AG20443 (cell line): ENCODE measurements at places on chromosomes 1 and 21.

- DNase-seq = no peak
These were observed 144.2 kb downstream of the SYT2 start for GRCh38 chr1:202565890-202566602.

DNA sequence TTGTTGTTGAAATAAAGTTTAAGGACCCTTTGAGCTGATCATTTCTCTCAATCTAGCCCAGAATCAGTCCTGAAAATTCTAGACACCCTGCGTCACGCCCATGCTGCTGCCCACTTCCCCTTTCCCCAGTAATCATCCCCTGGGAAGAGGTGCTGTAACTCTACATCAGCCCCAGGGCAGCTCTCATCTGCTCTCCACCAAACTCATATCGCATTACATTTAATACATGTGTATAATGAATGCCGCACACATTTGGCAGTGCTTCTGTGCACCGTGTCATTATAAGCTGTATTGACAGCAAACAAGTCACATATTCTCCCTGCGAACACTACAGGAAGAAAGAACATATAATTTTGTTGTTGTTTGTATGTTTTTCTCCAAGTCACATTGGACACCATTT is 539.7 kb upstream of the DAB1 start:
- DNase-seq = no peak

GRCh38 chr1:11498956-11499594 is 20.1 kb downstream of the DISP3 start:
- no peak for DNase-seq

- no peak for DNase-seq
These were observed 143.6 kb upstream of the CD34 start for GRCh38 chr1:208054485-208054884.

DNA sequence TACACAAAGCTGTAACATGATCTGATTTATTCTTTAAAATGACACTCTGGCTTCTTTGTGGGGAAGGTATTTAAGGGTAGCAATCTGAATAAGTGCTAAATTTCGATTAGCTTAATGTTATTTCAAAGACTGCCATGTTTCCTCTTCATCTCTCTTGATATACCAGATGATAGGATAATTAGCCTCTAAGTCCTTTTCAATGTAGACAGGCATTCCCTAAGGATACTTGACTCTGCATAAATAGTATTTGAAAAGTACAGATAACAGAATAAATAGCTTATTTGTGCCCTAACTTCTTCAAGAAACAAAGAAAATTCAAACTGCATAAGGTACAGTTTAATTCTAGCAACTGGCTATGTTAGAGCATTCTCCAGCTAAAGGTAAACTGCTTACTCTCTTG is 46.2 kb downstream of the ARHGAP29 start:
- no peak for DNase-seq

- no peak for DNase-seq
These were observed 3.7 kb downstream of the CYB561D1 start for GRCh38 chr1:109497449-109498160.

- no peak for DNase-seq
These were observed 210.4 kb upstream of the CSF3R start for GRCh38 chr1:36693161-36693525.

GRCh38 chr1:29488794-29489311 is 252.5 kb downstream of the PTPRU start:
- no peak for DNase-seq

DNA sequence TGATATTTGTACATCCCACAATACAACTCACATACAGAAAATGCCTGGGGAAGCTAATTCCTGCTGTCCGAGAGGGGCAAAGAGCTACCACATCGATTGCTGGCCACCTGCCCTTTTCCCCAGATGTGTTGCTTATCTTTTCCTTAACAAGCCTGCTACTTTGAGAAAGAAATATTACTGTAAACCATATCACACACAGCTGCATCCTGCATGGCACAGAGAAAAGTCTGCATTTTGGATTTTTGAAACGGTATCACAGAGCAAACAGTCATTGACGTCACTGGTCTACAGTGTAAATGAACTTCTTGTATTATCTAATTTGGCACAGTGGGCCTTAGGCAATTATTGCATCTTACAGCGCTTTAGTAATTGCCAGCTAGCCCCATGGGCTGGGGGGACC is 164.7 kb downstream of the CLIC6 start:
- DNase-seq = no peak

DNA sequence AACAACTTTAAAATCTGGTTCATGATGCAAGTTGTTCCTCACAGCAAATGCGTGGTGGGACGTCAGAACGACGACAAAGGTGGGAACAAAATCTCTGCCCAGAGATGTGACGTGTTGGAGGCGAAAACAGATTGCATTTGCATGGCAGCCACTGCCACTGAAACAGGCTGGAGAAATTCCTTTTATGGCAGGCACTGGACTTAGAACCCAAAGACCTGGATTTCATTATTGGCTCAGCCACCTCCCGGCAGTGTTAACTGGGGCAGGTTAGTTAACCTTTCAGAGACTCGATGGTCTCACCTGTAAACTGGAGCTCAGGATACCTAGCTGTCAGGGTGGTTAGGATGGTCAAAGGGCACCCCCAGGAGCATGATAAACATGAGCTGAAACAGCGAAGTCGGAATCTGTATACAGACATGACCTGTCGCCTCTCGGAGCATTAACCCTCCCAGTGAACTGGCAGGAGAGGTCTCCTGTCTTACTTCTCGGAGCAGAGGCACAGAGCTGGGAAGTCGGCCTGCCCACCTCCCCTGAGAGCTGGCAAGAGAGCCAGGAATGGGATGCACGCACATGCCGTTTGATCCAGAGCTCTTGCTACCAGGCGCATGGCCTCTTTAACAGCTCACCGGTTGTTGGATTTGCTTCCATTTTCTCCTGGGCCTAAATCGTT is 59.2 kb upstream of the TARBP1 start:
- no peak for DNase-seq

DNA sequence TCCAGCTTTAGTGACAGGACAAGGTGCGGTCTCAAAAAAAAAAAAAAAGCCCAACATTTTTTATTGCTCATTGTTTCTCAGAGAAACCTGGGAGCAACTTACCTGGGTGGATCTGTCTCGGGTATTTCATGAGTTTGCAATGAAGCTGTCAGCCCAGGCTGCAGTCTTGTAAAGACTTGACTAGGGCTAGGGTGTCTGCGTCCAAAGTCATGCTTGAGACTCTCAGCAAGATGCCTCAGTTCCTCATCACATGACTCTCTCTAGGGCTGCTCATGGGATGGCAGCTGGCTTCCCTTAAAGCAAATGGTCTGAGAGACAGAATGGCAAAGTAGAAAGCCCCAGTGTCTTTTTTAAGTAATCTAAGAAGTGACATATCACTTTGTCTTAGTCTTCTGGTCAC is 8.1 kb downstream of the GABPA start:
- DNase-seq = no peak

DNA sequence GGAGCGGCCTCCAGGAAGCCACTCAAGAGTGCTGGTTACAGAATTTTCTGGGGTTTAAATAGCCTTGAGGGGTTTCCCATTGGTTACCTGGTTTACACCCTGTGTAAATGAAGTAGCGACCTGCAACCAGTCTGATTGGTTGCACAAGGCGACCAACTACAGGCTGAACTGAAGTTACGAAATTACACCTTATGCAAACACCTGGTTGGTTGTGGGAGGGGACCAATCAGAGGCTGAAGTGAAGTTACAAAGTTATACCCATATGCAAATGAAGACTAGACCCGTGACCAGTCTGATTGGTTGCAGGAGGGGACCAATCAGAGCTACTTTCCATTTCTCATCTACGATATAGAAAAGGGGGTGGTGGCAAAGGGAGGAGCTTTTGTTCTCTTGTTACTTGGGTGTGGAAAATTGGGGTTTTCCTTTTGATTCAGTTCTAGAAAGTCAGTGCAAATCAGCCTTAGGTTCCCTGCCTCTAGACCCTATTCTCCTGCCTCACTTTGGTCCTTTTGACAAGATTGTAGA is 22.2 kb upstream of the C1orf174 start:
- DNase-seq = no peak

- DNase-seq = no peak
These were observed 60.9 kb downstream of the ABL2 start for GRCh38 chr1:179168536-179168935.

DNA sequence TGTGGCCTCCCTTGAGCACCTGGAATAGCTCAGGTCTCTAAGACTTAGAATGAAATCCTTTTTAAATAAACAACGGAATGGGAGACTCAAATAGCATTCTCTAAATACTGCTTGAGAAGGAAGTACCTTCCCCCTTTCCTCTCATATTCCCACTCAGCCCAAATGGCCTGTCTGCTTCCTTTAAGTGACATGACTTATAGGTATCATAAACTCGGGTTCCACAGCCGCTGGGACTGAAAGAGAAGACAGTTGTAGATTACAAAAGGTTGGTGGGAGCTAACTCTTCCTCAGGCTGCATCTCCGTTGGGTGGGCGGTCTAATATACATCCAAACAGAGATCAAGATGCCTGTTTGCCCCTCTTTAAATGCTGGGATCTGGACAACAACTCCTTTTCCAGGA is 1.2 kb upstream of the HMCN1 start:
- no peak for DNase-seq

DNA sequence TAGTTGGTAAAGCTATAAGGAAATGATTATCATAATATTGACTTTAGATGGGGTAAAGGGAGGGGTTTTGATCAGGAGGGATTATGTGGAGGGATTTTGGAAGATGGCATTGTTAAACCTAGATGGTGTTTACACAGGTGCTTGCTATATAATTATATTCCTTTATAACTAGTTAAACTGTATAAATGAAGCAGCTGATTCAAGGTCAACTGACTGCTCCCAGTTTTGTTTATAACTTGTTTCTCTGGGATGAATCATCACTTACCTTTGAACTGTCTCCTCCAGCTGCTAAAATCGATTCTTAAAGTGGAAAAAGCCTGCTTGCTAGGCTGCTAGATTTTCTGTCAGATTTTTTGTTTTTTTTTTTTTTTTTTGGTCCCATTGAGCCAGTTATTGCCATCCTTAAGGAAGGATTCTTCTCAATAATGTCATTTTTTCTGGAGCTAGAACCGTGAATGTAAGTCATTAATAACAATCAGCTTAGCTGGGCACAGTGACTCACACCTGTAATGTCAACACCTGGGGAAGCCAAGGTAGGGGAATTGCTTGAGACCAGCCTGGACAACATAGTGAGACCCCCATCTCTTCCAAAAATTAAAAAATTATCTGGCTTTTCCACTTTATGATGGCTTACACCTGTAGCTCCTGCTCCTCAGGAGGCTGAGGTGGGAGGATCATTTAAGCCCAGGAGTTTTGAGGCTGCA is 153.2 kb downstream of the PIK3R3 start:
- no peak for DNase-seq

DNA sequence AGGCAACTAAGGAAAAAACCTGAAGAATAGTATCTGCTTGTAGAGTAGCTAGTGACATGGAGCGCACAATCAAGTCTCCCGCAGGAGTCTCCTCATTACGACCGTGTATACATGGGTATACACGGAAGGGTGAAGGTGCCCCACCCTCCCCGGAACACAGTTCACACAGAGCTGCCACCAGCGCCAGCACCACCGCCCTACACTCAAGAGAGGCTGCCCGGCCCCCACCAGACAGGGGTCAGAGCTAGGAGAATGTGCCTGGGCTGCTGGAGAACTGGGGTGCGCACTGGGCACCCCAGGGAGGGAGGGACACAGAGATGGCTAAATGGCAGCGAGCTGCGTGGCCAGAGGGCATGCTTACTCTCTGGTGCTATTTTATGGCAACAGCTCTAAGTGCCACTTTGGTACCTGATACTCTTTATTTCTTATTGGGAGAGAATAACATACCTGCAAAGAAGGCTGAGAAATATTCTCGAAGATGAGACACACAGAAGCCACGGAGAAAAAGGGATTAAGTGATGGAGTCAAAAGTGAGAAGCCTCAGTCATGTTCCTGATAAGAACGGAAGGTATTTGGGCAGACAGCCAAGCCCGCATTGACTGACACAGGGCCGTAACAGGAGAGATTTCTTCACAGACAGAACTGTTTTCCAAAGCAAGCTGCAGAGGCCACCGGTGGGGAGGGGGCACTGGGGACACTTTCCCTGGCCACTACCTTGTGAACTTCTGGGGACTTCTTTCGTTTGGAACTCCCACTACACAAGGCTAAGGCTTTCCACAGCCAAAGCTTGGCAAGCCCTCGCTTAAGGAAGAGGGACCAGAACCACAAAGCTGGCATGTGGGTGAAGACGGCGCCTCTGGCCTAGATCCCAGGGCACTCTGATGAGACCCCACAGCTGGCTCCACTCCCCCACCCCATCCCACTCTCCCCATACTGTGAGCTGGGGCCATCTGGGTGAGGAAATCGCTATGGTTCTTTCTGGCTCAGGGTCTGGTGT is 108.0 kb downstream of the PGBD5 start:
- no peak for DNase-seq

DNA sequence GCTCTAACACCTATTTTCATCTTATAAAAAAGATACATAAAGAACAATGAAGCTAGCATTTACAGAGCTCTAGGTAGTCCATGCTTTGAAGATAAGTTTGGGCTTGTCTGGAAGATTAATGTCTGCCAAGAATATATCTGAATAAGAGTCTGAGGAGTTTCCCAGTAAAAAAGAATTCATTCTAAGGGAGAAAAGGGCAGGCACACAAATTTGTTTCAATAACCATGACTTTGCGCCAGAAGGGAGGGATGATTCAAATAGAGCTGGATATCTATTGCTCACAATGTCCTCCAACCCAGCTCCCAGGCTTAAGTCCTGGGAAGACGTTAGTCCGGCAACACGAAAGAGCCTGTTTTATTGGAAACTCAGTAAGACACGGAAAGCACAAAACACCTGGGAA is 9.7 kb upstream of the TTLL7 start:
- DNase-seq = no peak

DNA sequence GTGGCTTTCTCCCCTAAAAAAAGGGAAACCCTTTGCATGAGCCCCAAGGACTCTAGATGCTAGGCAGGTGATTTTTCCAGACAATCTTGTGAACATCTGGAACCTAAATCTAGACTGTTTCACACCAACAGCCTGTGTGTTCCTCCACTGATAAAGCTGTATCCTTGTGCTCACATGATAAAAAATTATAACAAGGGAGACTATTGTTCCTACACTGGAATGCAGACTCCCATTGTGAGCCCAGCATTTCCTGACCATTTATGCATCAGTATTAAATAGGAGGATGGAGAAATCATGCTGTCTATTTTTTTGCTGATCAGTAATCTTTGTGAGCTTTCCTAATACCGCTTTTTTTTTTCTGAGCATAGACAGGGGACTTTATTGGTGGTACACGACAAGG is 52.5 kb downstream of the ZNF697 start:
- no peak for DNase-seq

GRCh38 chr21:33273044-33273443 is 6.9 kb downstream of the IL10RB start:
- no peak for DNase-seq

DNA sequence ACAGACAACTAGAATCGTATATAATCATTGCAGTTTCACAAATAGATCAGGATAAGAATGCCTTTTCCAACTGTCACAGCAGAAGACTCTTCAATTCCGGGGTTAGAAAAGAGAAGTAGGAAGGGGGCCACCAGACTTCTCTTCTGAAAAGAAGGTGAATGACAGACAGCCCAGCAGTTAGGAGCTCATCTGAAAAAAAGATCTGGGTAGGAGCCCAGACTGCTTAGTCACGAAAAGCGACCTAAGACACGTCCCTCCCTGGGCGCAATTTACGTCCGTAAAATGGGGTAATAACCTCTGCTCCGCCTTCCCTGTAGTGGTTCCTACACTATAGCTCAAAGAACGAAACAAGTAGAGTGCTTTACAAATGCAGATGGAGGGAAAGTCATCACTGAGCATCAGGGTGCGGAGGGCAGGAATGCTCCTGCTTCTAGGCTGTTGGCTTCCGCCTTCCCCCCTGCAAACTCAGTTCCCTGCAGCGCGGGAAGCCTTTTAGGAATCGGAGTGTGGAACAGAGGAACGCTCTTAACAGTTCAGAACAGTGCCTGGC is 582 bp downstream of the ORC1 start:
- DNase-seq = peak; percentile 75

- peak; percentile 59 for DNase-seq
These were observed 13.0 kb downstream of the WNT9A start for GRCh38 chr1:227934476-227935313.
